ENCODE measurements at places on chromosomes 13 and 19. TPM values are rescaled to one million over a fixed set of nuclear protein-coding genes. Genes with fewer than 3 reads are reported as not detected.
A peak's percentile ranks its signal among the peaks of the same experiment; 100 is the strongest.

GRCh38 chr19:11306337-11306736 is 10.4 kb downstream of the TSPAN16 start:
- no peak overlapping the region for H3K27ac ChIP-seq
- no peak overlapping the region for H3K4me3 ChIP-seq
- no peaks in the 10 kb centered on the region for H3K36me3 ChIP-seq

DNA sequence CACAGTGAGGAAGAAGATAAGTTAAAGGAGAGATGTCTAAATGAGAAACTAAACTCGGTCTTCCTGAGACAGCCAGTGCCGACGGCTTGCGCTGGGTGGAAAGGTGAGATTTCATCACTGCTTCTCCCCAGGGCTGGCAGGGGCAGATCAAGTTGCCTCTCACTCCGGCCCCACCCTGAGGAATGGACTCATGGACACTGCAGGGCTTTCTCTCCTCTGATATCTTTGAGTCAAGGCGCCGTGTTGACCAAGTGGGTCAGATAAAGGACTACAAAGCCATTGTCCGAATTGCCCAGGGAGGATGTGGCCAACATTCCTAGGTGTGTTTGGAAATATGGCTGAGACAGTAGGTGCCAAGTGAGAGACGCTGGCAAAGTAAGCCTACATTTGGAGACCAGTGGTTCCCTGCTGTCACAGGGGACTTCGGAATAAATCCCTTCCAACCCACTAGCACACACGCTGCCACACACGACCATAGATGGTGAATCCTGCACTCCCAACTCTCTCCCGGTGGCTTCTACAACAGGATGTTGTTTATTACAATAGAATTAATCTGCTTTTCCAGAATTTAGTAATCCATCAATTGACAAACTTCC is 156.5 kb upstream of the TSC22D1 start:
- H3K4me3 ChIP-seq = no peak overlapping the region
- H3K36me3 ChIP-seq = no peaks in the 10 kb centered on the region
- H3K27ac ChIP-seq = no peak overlapping the region
- H3K27me3 ChIP-seq = no peaks in the 10 kb centered on the region
- no peak for DNase-seq

- H3K36me3 ChIP-seq = no peaks in the 10 kb centered on the region
- H3K4me1 ChIP-seq = no peaks in the 10 kb centered on the region
- peaks cover 4% of the 10 kb centered on the region for H3K27me3 ChIP-seq
- no peak overlapping the region for H3K4me3 ChIP-seq
Observed at GRCh38 chr13:73403355-73404120, 344.7 kb downstream of the KLF5 start.

GRCh38 chr19:11435833-11436313 is 438 bp downstream of the PRKCSH start:
- peak; percentile 43 for DNase-seq
- peaks cover 34% of the 10 kb centered on the region for H3K36me3 ChIP-seq
- peak overlapping the region; percentile 100 for H3K4me3 ChIP-seq
- peaks cover under 1% of the 10 kb centered on the region for H3K27me3 ChIP-seq

DNA sequence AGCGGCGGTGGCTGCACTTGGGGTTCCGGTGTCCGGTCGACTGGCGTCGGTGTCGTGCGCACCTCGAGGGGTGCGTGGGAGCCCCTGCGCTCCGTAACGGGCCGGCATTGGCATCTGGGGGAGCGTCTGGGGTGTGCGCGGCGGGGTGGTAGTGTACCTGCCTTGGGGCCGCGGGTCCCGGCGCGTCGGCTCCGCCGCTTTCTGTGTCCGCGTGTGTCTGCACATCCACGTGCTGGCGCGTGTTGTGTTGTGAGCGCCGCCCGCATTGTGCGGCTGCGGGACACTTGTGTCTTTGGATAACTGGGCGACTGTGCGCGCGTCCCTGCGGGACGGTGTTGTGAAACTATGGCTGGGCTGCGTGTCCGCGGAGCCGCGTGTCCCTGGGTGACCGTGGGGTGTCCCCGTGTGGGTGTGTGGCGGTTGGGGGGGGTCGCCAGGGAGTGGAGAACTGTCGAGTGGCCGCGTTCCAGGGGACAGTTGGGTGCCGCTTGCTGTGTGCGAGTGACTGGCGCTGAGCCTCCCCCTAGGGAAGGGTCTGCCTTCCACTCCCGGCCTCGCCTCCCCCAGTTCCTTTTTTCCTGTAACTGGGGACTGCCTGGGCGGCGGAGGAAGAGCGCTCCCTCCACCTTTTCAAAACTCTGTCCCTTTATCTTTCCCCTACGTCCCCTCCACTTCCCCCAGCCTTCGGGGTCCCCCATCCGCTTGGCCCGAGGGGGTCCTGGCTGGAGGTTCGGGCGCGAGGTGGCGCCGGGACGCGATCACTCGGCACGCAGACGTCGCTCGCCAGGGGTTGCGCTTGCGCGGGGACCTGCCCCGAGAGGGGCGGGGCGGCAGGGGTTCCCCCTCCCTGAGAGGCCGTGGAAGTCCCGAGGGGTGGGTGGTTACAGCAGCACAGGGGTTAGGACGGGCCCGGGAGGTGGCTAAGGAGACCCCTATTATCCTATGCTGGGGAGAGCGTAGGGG is 5.7 kb upstream of the NFIC start:
- peak overlapping the region; percentile 61 for H3K27ac ChIP-seq
- peak; percentile 60 for DNase-seq
- peaks cover 23% of the 10 kb centered on the region for H3K27me3 ChIP-seq
- peaks cover 38% of the 10 kb centered on the region for H3K4me1 ChIP-seq

DNA sequence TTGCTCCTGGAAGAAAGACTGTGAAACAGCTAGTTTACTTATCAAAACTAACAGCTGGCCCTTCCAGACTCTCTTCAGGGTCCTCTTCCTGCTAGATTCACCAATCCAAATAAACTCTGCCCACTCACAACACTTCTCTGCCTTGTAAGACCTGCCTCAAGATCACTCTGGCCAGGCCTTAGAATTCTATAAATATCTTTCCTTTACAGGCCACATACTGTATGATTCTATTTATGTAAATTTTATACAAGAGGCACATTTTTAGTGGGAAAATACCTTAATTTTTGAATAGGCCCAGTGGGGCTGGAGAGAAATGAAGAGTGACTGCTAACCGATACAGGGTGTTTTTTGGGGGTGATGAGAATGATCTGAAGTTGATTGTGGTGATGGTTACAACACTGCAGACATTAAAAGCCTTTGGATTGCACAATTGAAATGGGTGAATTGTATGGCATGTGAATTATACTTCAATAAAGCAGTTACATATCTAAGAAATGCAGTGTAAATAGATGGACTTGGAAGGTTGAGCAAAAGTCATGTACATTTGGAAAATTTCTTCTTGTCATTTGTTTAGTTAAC is 141.8 kb downstream of the GPC5 start:
- no peak overlapping the region for H3K4me3 ChIP-seq
- no peaks in the 10 kb centered on the region for H3K36me3 ChIP-seq
- H3K4me1 ChIP-seq = no peaks in the 10 kb centered on the region
- no peak for DNase-seq
- no peak overlapping the region for H3K27ac ChIP-seq
- no peaks in the 10 kb centered on the region for H3K27me3 ChIP-seq

GRCh38 chr19:53896682-53897081 is 12.4 kb upstream of the CACNG7 start:
- DNase-seq = no peak
- H3K27me3 ChIP-seq = peaks cover 8% of the 10 kb centered on the region
- H3K36me3 ChIP-seq = no peaks in the 10 kb centered on the region
- no peak overlapping the region for H3K27ac ChIP-seq

- H3K36me3 ChIP-seq = peaks cover 67% of the 10 kb centered on the region
- H3K4me3 ChIP-seq = no peak overlapping the region
- H3K27me3 ChIP-seq = no peaks in the 10 kb centered on the region
Observed at GRCh38 chr19:12952488-12953137, 4.4 kb downstream of the GADD45GIP1 start.

DNA sequence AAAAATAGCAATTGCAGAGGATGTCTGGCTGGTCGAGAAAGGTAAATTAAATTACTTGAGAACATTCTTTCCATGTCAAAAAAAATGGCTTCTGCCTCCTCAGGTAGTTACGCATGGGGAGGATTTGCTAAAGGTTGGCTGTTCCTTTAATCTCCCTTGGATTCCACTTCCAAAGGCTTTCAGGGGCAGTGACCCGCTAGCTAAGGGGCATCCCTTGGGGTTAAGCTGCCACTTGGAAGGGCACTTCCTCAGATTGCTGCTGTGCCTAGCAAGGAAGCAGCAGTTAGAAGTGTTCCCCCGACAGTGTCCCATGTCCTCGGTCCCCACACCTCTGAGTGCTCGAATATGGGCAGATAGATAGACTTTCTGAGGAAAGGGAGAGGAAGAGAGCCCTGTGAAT is 108.5 kb downstream of the RGCC start:
- peaks cover 6% of the 10 kb centered on the region for H3K36me3 ChIP-seq
- DNase-seq = no peak
- H3K4me3 ChIP-seq = no peak overlapping the region

DNA sequence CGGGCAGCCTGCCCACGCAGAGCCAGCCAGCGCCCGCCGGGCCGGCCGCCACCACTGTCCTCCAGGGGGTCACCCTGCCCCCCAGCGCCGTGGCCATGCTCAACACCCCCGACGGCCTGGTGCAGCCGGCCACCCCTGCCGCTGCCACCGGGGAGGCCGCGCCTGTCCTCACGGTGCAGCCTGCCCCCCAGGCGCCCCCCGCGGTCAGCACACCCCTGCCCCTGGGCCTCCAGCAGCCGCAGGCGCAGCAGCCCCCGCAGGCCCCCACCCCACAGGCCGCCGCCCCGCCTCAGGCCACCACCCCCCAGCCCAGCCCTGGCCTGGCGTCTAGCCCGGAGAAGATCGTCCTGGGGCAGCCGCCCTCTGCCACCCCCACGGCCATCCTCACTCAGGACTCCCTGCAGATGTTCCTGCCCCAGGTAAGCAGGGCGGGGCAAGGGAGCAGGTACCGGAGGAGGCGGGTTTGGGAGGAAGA is 32.3 kb upstream of the EHD2 start:
- no peak for DNase-seq
- H3K4me1 ChIP-seq = no peaks in the 10 kb centered on the region
- no peaks in the 10 kb centered on the region for H3K27me3 ChIP-seq
- no peak overlapping the region for H3K27ac ChIP-seq
- no peak overlapping the region for H3K4me3 ChIP-seq
- peaks cover 9% of the 10 kb centered on the region for H3K36me3 ChIP-seq

- DNase-seq = no peak
- H3K27ac ChIP-seq = no peak overlapping the region
- H3K4me3 ChIP-seq = no peak overlapping the region
- peaks cover 3% of the 10 kb centered on the region for H3K27me3 ChIP-seq
- H3K36me3 ChIP-seq = no peaks in the 10 kb centered on the region
Observed at GRCh38 chr19:55546822-55547614, 1.7 kb upstream of the SBK3 start.

DNA sequence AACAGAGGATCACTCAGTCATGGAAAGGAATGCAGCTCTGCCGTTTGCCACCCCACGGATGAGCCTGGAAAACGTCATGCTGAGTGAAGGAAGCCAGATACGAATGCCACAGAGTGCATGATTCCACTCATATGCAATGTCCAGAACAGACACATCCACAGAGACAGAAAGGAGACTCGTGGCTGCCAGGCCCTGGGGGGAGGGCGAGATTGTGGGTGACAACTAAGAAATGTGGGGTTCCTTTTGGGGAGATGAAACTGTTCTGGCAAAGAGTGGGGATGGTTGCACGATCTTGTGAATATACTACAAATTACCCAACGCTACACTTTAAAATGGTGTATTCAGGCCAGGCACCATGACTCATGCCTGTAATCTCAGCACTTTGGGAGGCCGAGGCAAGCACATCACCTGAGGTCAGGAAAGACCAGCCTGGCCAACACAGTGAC is 27.2 kb upstream of the NAPA start:
- peak overlapping the region; percentile 62 for H3K27ac ChIP-seq
- H3K4me1 ChIP-seq = peaks cover 24% of the 10 kb centered on the region
- no peaks in the 10 kb centered on the region for H3K36me3 ChIP-seq
- DNase-seq = no peak
- no peak overlapping the region for H3K4me3 ChIP-seq
- H3K27me3 ChIP-seq = peaks cover 9% of the 10 kb centered on the region

GRCh38 chr13:21799671-21800070 is 128.8 kb downstream of the FGF9 start:
- H3K4me1 ChIP-seq = no peaks in the 10 kb centered on the region
- DNase-seq = no peak
- H3K27ac ChIP-seq = no peak overlapping the region
- H3K36me3 ChIP-seq = no peaks in the 10 kb centered on the region

- DNase-seq = no peak
- H3K4me1 ChIP-seq = no peaks in the 10 kb centered on the region
- H3K27me3 ChIP-seq = no peaks in the 10 kb centered on the region
- H3K36me3 ChIP-seq = no peaks in the 10 kb centered on the region
- no peak overlapping the region for H3K4me3 ChIP-seq
Observed at GRCh38 chr13:82565201-82565600, 1317.1 kb downstream of the SLITRK1 start.

The LILRA1 gene
- total RNA-seq = not detected

The CPB2 gene
- not detected for total RNA-seq

The SYT3 gene
- not detected for total RNA-seq

The GFY gene
- total RNA-seq = not detected

The ZNF208 gene
- total RNA-seq = 0.18 TPM

The KLK3 gene
- total RNA-seq = not detected

The WTIP gene
- 1.2 TPM for total RNA-seq

The COX6B2 gene
- 0.34 TPM for total RNA-seq

The KLK11 gene
- not detected for total RNA-seq
